ENCODE measurements at places on chromosomes 13 and 19. TPM values are rescaled to one million over a fixed set of nuclear protein-coding genes. Genes with fewer than 3 reads are reported as not detected.

DNA sequence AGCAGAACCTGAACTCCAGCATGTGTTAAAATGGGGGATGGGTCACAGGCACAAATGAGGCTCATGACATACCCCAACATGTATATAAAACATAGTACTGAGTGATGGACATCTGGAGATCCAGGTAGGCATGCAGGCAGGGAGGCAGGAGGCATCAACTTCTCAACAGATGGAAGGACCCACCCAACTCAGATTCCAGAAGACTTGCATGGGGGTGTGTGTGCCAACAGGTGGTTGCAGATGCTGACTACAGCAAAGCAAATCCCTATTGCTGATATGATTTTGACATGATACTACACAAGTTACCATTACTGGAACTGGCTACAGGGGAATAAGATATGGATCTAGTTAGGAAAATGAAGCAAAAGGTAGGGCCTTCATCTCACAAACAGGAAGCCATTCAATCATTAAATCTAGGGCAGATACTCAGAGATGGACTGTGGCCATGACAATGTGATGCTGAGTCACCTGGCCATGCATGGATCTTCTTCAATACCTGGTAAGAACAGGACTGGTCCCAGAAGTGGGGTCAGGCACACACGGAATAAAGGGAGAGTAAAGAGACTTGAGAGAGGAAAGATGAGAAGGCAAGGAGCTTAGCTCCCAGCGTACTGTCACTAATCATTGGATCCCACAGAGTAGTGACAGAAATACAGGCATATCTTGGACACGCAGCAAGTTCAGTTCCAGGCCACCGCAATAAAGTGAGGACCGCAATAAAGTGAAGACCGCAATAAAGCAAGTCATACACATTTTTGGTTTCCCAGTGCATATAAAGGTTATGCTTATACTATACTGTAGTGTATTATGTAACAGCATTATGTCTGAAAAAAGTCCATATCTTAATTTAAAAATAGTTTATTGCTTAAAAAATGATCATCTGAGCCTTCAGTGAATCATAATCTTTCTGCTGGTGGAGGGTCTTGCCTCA lies 91.3 kb downstream of the USP12 start:
- DNase-seq, result no peak

DNA sequence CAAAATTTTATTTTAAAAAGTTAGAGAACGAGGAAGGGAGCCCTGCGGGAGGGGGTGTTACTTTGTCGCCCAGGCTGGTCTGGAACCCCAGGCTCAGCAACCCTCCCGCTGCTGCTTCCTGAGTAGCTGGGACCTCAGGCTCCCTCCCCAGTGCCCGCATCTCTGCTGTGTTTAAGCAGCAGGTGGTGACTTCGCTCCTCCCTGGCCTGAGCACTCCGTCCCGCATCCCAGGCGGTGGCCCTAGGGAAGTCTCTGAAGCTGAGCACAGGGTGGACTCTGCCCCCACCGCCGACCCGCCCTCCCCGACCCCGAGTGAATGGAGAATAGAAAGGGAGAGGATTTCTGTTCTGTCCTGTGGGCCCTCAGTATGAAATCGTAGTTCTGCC lies 30.5 kb downstream of the ZNF701 start:
- DNase-seq, result peak; percentile 47

DNA sequence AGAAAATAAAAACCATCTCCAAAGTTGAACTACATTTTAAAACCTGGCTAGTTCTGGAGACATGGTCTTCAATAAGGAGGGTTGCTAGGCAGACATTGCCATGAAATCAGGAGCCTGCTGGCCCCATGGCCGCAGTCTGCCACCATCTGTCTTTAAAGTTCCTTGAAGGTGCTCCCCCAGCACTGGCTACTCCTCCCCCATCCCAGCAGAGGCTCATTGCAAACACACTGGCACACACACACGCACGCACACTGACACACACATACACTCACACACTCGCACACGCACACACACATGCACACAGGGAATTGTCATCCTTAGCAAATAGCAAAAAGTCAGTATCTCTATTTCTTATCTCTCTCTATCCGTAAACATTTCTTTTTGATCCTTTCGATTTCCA lies 68.4 kb downstream of the ZIC5 start:
- no peak for DNase-seq

GRCh38 chr19:20357921-20358320 lies 190.9 kb downstream of the ZNF486 start:
- no peak for DNase-seq

GRCh38 chr13:112679381-112679780 lies 10.5 kb upstream of the ATP11A start:
- no peak for DNase-seq

DNA sequence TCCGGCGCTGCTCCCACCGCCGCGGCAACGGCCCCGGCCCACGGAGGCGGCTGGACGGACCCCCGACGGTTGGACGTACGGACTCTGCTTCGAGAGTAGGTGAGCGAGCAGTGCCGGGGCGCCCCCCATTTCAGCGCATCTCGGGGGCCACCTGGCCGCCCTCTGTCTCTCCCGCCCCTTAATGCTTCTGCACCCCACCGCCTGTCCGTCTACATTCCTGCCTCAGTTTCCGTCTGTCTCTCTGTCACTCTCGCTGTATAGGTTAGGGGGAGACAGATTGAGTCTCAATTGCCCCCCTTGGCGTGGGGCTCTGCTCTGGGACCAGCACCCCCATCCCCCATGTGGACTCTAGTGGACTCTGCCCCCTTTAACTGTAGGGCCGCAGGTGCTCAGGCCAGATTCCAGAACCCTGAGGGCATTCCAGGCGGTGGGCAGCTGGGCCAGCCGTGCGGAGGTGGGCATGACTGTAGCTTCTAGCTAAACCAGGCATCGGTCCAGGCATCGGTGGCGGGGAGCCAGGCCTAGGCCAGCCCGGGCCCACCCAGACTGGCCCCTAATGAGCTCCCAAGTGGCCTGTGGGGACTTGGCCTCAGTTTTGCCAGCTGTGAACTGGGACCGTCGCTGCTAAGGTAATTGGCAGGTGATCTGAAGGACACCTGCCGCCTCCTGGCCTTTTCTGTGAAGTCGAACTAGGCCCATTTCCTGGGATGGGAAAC lies 373 bp downstream of the TNFAIP8L1 start:
- peak; percentile 36 for DNase-seq

DNA sequence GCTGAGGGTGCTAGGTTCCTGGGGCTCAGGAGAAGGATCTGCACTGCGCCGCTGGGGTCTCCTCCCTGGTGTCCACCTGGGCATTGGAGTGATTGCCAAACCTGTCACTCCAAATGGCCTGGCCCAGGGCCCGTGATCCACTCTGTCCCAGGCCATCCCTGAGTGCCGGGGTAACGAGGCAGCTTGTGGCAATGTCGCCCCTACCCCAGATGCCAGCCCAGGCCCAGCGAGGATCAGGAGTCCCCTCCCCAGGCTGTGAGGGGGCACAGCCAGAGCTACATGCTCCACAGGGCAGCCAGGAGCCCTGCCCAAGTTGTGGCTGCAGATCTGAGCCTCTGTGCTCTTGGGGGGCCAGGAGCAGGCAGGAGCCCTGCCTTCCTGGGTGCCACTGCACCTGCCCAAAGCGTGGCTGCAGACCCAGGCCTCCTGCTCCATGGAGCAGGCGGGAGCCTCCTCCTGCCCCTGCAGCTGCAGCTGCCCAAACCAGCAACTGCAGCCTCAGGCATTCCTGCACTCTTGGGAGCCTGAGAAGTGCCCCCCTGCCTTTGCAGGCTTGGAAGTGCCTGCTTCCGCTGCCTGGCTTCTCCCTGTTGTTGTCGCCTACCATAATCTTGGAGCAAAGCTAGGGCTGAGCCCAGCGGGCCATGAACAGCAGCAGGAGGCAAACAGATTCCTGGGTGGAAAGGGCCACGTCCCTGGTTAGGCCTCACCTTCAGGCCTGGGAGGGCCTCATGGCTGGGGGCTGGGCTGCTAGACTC lies 4.6 kb downstream of the IGFL4 start:
- no peak for DNase-seq

- DNase-seq, result no peak
Observed at GRCh38 chr13:31772231-31772630, 32.9 kb downstream of the RXFP2 start.

The IGFL3 gene
- total RNA-seq, result not detected

The ZNF578 gene
- total RNA-seq, result 1.6 TPM

The CDX2 gene
- not detected for total RNA-seq

GRCh38 chr19:5893907-5894703 lies 9.5 kb downstream of the NDUFA11 start:
- no peak for DNase-seq

- no peak for DNase-seq
Observed at GRCh38 chr19:13060233-13060963, 42.3 kb downstream of the LYL1 start.

DNA sequence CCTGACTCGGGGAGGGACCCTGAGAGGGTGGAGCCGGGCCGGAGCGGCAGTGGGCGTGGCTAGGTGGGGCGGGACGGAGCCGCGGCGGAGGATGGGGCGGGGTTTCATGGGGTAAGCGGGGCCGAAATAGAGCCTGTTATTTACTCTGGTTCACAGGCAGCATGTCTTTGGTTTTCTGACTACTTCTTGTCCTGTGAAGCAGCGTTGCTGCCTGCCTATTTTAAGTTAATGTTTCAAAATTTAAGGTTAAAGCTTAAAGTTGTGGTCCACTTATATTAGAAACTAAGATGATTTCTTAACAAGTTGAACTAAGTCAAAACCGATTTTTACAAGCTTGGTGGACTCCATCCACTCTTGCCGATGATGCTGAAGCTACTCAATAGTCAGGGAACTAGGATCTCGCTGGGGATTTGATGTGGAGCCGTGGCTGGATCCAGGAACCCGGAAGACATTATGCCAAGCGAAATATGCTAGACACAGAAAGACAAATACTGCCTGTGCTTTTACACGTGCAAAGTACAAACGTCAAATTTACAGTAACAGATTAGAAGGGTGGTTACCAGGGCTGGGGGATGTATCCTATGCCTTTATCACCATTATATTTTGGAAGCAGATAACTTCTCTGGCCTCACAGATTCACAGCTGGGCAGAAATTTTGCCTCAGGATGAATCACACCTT lies 433 bp upstream of the ZNF616 start:
- peak; percentile 99 for DNase-seq

The UBE2L5 gene
- 0.11 TPM for total RNA-seq

GRCh38 chr13:27822873-27823311 lies 30.6 kb downstream of the GSX1 start:
- no peak for DNase-seq

- DNase-seq, result no peak
Observed at GRCh38 chr19:30074096-30074495, 132.1 kb downstream of the URI1 start.

DNA sequence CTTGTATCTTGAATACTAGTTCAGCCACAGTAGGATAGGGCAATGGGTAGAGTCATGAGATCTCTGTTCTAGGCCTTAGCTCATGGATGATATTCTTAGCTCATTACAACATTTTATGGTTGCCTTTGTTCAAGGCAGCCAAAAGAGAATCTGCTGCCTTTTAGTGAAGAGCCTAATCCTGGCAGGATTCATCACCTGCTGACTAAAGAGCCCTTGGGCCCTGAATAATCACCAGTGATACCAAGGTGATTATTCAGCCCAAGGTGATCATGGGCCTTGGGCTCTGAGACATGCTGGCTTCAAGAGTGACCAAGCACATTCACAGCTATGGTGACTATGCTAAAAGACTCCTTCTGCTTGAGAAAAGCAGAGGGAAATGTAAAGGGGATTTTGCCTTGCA lies 143.3 kb upstream of the MYO16 start:
- DNase-seq, result no peak

The ZFP28 gene
- total RNA-seq, result 3.5 TPM

The GATAD2A gene
- total RNA-seq, result 104 TPM

The TTYH1 gene
- not detected for total RNA-seq

- no peak for DNase-seq
Observed at GRCh38 chr13:50685491-50685890, 158.0 kb downstream of the DLEU7 start.

DNA sequence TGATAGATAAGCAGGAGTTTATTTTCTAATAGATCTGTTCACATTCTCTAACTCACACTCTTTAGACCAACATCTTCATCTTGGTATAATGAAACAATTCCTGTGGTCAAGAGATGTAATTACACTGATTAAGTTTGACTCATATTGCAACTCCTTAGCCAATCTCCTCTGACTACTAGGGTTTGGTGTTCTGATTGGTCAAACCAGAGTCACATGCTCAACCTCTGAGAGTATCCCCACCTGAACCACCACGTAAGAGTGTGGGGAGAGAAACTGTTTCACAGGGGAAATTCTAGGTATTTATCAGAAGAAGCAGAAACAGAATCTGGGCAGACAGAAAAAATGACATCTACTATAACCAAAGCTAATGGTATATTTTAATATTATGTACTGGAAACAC lies 42.4 kb downstream of the UQCRFS1 start:
- DNase-seq, result no peak

DNA sequence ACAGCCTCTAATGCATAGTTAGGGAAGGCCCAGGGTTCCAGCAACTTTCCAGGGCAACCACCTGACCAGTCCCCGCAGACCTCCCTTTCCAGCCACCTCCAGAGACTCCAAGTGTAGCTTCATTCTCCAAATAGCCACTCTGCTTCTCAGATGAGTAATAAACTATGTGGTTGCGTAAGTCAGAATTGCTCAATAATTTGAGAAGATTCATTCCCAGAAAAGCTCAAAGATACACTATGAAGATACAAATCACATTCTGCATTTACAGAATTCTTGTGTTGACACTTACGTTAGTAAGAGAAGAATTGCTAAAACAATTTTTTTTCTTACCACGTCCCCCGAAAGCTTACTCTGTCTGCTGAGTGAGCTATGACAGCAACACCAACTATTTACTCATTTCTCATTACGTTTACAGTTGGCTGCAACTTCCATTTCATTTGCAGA lies 8.2 kb upstream of the LATS2 start:
- peak; percentile 46 for DNase-seq

The ZNF433 gene
- 2.8 TPM for total RNA-seq

- DNase-seq, result peak; percentile 72
Observed at GRCh38 chr19:10864538-10864899, 6.8 kb upstream of the CARM1 start.

- no peak for DNase-seq
Observed at GRCh38 chr19:33404506-33405253, 31.2 kb downstream of the CEBPG start.

DNA sequence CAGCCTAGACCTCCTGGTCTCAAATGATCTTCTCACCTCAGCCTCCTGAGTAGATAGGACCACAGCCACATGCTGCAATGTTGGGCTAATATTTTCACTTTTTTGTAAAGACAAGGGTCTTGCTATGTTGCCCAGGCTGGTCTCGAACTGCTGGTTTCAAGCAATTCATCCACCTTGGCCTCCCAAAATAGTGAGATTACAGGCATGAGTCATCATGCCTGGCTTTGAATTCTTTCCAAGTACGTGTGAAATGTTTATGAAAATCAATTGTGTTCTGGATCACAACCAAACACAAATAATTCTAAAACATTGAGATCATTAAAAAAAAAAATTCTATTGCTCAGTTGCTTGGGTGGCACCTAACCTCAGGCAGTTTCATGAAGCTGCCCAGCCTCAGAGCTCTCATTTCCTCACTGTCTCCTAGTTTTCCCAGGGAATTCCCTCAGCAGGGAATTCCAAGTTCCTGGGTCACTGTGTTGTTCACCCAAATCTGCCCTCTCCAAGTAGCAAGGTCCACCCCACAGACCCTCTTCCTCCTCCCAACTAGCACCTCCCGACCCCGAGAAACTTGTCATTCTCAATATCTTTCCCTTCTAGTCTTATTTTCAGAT lies 44.8 kb downstream of the ING1 start:
- DNase-seq, result no peak

- no peak for DNase-seq
Observed at GRCh38 chr13:33918199-33918932, 100.4 kb downstream of the RFC3 start.

- no peak for DNase-seq
Observed at GRCh38 chr13:60759499-60759898, 362.5 kb downstream of the TDRD3 start.

- DNase-seq, result no peak
Observed at GRCh38 chr13:111937777-111938311, 129.1 kb upstream of the SOX1 start.

Measured in CD4-positive, alpha-beta T cell (primary cell).